ENCODE measurements at places on chromosomes 1 and 21.

DNA sequence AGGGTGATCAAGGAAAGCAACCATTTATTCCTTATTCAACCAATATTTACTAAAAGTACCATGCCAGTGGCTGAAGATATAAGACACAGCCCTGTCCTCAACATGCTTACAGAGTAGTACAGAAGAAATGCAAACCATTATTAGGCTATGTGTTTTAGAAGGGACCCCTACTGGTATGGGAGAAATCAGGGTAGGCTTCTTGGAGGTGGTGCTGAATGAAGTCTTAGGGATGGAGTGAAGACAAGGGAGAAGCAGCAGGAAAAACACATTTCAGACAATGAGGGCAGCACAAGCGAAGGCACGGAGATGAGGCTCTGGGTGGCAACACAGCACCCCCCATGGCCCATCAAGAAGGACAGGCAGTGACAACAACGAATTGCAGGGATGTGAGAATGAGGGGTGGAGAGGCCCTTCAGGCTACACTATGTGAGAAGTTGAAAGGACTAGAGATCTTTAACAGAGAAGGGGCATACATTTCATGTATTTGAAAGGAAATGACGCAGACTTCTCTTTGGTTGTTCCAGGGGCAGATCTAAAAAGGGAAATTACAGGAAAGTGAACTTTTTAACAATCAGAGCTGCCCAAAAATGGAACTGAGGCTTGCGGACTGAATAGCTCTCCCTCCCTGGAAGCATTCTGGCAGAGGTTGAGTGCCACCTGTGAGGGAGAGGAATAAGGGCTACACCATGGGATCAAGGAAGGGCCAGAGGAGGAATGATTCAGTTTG, 16.8 kb upstream of the CD58 start:
- no peak for DNase-seq

GRCh38 chr1:21859669-21860179, 47.7 kb downstream of the LDLRAD2 start:
- DNase-seq: no peak

DNA sequence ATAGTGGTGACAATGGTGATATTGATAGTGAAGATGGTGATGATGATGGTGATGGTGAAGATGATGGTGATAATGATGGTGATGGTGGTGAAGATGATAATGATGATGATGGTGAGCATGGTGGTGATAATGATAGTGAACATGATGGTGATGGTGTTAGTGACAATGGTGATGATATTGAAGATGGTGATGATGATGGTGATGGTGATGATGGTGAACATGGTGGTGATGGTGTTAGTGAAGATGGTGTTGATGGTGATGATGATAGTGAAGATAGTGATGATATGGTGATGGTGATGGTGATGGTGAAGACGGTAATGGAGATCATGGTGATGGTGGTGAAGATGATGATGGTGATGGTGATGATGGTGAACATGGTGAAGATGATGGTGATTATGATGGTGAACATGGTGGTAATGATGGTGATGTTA, 259.2 kb downstream of the MATN1 start:
- DNase-seq: no peak

GRCh38 chr1:9275161-9275560, 17.5 kb upstream of the SPSB1 start:
- DNase-seq: no peak

DNA sequence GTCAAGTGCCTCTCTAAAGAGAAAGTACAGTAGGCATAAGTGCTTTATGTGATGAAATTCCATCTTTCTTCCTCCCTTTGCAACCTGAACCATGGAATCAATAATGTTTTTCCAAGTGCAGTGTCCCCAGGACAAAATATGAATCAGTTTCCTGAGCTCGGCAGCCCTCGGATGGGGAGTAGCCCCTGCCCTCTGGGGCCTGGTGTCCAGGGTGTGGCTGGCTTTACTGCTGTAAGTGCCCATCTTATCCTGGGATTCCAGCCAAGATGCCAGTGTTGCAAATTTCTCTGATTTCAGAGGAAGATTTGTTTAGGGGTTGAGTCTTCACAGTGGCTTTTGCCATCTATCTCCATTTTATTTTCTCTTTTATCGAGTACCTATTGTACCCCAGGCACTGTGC, 40.5 kb upstream of the SRP9 start:
- no peak for DNase-seq

DNA sequence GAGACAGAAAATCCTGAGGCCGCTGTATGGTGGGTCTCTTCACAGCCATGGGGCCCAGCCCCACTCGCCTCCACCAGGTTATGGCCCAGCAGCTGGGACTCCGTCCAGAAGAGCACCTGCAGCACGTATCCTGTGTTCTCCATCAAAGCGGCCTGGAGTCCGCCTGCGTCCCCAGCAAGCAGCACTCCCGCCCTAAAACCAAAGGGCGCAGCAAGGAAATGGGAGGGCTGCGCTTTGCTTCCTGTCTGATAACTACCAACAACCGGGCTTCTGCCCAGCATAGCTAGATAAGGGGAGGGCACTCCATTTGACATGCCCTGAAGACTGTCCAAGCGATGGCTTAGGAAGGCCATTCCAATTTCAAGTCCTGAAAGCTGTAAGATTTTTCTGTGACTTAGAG, 119.9 kb downstream of the KCNJ15 start:
- DNase-seq: no peak

DNA sequence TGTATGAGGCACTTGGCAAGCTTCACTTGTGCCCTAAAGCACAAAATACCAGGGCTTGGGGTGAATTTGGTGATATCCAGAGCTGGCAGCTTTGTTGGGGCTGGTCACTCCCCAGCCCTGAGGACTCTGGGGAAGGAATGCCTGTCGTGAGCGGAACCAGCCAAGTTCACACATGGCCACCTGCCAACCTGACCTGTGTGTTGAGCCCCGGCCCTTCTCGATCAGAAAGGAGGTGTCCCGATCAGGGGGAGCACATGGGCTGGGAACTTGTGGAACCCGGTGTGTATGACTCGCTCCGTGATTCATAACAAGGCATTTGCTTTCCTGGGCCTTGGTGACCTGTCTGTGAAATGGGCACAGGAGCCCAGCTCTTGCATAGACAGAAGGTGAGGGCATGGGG, 43.1 kb downstream of the AGPAT3 start:
- no peak for DNase-seq

DNA sequence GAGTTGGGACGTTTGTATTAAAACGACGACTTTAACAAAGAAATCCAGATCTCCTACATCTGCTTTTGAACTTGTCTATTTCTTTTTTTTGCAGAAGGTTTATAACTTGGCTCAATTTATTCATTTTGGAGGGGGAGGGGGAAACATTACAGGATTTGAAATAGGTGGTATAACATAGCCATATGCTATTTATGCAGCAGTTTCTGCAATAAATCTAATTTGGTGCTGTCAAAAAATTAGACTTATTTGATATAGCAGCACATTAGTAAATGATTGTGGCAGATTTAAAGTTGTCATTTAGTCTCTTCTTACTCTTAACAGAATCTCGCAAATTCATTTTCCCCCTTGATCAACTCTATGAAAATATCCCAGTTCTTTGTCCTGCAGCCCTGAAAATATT, 138.2 kb downstream of the SDCCAG8 start:
- DNase-seq: no peak

GRCh38 chr21:39022035-39022434, 161.2 kb downstream of the PSMG1 start:
- no peak for DNase-seq

- no peak for DNase-seq
Observed at GRCh38 chr1:233097959-233098580, 147.7 kb downstream of the NTPCR start.

DNA sequence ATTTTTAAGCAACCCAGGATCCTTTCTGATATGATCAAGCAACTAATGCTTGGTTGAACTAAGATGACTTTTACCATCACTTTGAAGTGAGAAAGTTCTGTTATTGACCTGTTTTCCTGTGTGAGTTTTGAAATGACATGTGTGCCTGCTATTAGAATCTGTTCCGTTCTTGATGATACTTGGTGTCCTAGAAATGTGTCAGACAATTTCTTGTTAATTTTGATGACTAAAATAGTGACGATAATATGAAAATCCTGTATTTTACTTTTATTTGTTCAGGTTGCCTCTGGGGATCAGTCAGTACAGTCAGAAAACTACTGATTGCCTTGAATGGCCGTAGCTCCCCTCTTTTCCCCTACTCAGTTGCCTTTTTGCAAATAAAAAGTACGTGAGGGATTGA, 228.0 kb downstream of the RYR2 start:
- DNase-seq: no peak

- DNase-seq: no peak
Observed at GRCh38 chr1:99670583-99670982, 24.7 kb downstream of the PALMD start.

DNA sequence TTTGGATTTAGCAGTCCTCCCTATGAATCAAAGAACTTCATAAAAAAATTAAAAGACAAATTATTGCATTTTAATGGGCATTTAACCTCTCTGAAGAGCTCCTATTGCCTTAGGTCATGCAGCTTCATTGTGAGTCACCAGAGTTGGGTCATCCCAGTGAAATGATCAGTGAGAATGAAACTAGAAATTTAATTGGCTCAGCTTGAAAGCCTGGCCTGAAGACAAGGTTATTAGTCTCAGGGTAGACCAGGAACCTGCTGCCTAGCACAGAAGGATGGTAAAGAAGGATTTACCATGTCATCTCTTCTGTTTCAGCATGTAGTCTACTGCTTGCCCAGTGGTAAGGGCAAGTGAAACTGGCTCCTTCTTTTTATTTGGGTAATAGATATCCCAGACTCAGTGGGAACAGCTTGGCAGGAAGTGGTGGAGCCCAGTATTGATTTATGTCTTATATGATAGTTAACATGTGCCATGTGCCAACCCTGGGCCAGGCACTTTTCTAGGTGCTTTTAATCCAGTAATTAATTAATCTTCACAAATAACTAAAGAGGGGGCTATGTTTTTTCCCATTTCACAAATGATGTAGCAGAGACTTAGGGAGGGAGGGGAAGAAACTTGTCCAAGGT, 23.6 kb downstream of the LAMC2 start:
- DNase-seq: no peak

DNA sequence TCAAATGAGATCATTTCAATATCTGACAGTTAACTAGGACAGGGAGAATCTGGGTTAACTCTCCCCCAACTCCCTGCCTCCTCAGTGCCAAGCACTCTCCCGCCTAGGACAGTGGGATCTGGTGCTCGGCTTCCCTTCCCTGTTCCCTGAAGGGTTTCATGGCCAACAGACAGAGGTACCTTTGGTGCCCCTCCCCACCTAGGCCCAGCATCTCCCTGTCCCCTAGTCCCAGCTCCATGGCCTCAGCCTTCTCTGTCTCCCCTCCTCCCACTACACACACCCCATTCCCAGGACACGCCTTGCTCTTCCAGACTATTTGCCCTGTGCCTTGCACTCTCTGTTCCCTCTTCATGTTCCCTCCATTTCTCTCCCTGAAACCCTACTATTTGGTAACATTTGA, 77.1 kb downstream of the CD247 start:
- no peak for DNase-seq

DNA sequence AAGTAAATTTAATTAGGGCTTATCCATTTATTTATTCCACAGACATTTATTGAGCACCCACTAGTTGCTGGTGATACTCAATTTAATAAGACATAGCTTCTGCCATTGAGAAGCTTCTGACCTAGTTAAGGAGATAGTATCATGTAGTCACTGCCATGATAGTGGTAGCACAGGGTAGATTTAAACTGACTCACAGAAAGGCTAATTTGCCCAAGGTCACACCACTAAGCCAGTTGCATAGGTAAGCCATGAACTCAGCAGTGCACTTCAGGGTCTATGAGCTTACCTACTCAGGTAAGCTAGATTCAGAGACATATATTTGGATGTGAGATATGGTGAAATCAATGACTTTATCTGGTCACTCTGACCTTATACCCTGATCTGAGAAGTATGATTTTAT, 168.4 kb downstream of the TNFSF18 start:
- DNase-seq: no peak

DNA sequence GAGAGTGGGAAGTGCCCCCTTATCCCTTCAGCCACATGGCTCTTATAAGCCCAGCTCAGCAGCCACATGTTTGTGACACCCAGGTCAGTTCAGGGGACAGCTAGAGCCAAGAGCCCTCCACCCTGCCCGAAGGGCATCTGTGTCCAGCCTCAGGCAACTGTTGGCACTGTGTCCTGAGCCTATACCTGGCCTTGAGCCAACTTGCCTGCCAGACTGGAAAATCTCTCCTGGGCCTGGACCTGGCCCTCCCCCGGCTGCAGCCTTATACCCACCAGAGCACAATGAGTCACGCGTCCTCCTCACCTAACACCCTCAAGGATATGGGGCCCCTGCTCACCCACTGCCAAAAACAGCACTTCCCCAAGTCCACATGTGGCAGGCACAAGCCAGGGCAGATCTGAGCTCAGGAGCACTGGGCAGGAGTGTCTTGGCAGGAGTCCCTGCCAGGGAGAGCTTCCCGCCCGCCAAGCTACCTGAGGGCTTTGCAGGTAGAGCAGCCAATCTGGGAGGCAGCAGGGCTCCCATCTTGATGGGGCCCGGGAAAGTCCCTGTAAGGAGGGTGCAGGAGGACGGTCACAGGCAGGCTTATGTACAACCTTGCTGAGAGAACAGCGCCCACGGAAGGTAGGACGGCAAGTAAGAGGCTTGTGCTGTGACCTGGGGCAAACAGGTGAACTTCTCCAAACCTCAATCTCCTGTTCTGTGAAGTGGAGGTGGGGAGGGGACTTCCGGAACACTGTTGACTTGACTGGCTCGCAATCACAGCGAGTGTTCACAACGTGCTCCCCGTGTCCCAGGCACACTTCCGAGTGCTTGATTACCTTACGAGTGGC, 19.8 kb upstream of the HSPG2 start:
- no peak for DNase-seq

- DNase-seq: no peak
Observed at GRCh38 chr21:45986316-45987051, 4.9 kb downstream of the COL6A1 start.

DNA sequence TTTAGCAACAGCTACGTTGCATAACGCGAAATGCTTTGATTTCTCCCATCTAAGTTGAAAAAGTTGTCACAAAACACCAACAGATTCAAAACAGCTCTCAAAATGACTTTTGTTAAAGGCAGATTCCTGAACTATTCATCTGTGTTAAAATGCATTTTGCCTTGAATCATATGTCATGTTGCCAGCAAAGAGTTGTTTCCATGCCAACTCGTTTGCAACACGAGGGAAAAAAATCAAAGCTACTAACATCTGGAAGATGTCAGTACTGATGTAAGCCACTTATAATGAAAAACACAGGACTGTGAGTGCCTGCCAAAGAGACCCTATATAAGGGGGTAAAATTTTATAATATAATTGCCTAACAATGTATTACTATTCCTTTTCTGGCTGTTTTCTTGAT, 182.7 kb upstream of the PTBP2 start:
- no peak for DNase-seq

DNA sequence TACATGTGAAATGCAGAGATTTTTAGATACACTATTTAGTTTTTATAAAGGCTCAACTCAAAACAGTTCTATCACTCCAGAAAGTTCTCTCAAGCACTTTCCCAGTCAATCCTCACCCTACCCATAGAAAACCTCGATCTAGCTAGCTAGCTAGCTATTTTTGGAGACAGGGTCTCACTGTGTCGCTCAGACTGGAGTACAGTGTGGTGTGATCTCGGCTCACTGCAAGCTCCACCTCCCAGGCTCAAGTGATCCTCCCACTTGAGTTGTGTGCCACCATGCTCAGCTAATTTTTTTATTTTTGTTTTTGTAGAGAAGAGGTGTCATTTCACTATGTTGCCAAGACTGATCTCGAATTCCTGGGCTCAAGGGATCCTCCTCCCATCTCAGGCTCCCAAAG, 236.9 kb downstream of the RERE start:
- no peak for DNase-seq

Data from GM12892 (cell line).